ENCODE measurements at places on chromosomes 3 and 15.

DNA sequence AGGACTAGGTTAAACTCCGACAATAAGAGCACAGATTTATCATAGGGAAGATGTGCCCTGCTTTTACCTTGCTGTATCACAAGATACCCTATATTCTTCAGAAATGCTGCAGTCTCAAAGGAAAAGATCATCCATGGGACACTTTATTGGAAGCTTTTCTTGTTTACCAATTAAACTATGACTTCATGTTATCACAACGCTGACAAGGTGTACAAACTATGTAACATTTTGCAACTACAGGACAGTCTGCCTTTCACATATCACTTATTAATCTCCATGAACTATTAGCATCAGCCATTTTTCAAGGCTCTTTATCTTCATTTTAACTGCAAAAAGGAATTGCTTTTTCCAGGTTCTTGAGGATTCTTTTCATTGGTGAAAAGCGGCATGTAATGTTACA is 34.0 kb downstream of the CBLB start:
- no peak for DNase-seq

DNA sequence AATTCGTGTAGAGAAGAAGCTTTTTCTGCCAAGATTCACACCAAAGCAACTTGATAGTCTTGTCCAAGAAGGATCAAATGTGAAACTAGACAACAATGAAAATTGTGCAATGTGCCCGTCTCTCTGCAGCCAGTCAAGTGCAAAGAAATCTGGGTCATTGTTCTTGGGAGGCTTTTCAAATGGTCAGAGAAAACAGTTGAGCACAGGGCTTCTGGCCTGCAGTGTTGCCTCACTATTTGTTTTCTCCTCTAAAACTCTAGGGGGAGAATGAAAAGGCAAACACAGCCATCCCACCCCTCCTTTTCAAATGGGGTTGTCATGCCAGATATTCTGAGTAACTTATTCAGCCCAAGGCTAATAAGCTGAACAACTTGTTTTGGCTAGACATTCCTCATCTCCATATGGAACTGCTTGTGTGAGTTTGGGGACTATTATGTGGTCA is 417.6 kb upstream of the CDIN1 start:
- no peak for DNase-seq

DNA sequence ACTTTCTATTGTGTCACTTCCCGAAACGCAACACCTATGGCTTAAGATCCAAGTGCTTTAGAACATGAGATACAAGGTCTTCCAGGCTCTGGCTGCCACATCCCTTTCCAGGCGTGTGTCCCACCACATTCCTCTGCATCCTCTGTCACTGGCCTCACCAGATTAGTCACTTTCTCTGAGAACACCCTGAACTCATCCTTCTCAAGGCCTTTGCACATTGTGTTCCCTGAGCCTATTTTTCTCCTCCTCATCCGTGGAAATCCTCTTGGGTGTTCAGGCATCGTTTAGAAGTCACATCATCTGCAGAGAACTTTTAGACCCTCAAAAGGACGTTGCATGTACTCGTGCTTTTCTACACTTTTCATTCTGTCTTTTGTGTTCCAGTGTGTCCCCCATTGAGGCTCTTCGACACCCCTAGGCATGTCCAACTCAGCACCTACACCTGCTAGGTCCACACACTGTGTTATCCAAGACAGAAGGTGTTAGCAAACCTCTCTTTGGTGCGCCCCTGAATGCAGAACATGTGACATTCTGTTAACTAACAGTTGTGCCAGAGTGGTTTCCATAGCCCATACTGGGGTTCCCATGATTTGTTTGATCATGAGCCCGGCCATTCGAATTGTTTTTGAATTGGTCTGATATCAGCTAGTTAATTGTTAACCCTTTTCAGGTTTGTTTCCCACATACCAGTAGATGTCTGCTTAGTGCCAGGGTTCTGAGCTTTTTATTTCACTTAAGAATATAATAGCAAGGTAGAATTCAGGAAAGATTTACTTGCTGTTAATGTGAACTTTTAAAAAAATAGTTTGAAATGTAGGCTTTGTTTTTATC is 67.2 kb downstream of the LPP start:
- DNase-seq, result no peak

- DNase-seq, result no peak
Observed at GRCh38 chr3:53027254-53027844, 18.5 kb downstream of the SFMBT1 start.

DNA sequence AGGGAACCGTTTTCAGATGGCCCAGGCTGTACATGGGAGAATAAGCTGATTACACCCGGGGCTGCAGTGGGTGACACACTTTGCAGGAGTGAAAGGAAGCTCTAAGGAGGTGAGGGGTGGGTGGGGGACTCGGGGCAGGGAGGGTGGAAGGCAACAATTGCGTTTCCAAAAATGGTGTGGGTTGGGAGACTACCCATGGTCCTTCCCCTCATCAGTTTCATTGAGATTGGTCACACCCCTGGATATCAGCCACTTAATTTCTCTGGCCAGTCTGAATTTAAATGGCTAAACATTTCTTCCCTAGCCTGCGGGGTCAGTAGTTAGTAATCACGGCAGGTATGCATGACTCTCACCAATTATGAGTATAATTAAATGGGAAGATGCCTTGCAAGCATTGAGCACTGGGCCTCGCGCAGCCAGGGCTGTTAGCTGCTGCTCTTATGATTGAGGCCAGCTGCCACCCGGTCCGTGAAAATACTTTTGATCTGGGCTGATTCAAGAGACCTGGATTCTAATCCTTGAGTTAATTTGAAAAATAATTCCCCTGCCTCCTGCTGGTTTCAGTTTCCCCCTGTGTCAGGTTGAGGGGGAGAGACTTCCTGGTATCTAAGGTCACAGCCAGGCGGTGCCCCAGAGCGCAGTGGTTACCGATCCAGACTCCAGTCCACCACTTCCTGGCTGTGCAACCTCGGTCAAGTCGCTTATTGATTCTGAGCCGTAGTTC is 23.3 kb downstream of the SLC6A6 start:
- DNase-seq, result no peak

DNA sequence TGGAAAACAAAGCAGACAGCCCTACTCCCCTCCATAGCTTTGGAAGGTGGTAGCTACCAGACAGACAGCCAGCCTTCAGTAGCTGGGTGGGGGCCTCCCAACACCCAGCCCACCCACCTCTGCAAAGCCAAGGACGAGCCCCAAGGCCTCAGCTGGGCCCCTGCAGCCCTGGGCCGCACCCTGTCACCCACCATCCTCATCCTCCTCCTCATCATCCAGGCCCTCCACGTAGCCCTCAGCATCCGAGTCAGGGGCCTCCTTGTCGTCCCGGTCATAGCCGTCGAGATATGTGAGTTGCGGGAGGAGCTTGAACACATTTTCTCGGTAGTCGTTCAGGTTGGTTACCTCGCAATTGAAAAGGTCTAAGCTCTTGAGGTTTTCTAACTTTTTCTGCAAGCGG is 36.5 kb downstream of the ANP32A start:
- no peak for DNase-seq

- no peak for DNase-seq
Observed at GRCh38 chr15:26882616-26883365, 15.9 kb downstream of the GABRA5 start.
